ENCODE measurements at places on chromosomes 11 and 22.

DNA sequence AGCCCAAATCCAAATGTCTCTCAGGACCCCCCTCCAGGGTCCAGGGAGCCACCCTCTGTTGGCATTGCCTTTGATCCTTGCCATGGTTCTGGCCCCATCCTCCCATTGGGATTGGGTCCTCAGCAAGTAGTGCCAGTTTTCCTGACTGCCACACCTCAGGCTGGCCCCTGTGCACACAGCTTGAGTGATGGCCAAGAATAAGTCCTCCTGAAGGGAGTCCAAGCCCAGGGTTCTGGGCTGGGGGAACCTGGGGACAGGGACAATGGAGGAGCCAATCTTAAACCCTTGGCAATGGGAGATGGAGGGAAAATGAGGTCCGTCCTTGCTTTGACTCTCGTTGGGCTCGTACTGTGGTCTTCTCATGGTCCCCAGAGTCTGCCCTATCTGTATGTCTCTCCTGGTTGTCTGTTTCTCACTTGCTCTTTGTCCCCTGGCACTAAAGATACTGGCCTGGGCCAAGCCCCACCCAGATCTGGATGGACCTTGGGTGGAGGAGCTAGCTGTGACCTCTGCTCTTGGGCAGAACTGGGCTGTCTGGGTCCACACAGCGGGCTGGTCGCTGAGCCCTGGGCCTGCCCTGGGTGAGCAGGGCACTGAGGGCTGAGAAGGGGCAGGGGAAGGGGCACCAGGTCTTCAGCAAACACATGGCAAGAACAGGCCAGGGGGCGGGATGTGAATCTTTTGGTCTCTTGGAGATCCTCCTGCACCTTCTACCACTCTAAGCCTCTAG, 2.9 kb downstream of the SOX10 start:
- no peak for DNase-seq

DNA sequence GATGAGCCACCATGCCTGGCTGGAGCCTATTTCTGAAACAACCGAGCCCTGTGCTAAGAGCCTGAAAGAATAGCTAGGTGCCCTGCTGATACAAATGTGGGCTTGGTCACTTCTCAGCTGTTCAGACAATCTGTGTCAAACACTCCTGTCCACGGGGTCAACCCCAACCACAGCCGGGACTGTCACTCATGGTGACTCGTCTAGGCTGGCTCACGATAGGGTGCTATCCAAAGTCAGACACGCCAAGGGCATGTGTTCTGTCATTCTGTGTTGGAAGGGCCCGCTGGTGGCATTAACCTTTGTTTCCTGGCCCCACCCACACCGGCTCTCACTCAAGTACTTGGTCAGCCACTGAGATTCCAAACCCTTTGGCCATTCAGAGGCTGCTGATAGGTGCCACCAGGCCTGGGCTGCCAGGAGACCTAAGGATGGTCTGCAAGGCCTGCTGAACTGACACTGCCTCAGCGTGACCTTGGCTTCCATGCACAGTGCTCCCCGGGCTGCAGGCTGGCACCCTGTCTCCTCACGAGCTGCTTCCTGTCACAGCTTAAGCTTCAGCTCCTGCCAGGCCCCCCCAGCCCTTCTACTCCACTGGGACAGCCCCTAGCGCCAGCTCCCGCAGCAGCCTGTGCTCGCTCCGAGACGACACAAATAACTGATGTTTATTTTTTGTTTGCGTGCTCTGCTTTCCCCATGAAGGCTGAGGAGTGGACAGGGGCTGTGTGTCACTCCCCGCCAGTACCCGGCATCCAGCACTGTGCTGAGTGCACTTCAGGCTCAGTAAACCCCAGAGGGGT, 14.2 kb upstream of the CDC42BPG start:
- DNase-seq: peak; percentile 72

DNA sequence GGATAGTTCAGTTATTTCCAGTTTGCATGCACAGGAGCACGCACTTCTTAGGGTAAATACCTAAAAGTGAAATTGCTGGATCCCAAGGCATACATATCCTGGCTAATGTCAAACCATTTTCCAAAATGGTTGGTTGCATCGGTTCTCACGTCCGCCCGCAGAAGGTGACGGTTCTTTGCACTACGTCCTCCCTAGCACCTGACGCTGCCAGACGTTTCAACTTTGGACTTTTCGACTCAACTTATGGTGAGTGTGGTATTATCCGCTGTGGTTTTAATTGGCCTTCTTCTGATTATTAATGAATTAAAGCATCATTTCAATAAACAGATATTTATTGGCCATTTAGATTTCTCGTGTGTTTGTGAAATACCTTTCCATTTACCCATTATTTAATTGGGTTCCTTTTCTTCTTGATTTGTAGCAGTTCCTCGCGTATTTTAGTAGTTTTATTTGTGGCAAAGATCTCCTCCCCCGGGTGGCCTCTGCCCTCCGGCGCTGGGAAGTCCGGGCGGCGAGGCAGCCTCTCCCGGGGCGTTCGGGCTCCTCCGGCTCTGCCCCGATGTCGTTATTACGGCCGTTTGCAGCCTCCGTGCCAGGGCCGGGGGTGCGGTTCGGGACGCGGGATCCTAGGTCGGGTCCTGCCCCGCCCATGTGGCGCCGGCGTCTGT, at the start of gene JHY:
TSS of gene JHY (plus strand) at position 571 of the 668 bp plus-strand sequence. CDS start 3,091 bp downstream, outside the sequence.
- no peak for DNase-seq

DNA sequence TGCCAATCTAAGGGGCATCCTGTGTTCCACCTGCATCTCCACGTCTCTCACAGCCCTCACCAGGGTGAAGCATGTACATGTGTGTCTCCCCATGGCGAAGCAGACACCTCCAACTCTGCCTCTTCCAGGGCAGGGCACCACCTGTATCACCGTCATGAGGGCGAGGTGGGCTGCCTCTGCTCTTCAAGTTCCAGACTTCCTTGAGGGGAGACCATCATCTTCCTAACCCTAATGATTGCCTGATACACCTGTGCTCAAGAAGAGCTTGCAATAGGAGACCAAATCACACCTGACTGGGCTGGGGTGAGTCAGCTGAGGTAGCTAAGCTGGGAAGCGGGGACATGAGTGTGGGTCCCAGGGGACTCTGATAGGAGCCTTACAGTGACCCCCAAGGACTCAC, 43.7 kb downstream of the GAB4 start:
- DNase-seq: no peak

GRCh38 chr11:131906963-131907362, 536.5 kb downstream of the NTM start:
- no peak for DNase-seq

- peak; percentile 55 for DNase-seq
These were observed 57.0 kb downstream of the CERK start for GRCh38 chr22:46681010-46681409.

Measured in GM12865 (cell line).